SK-N-MC (cell line): ENCODE measurements at places on chromosomes 6 and 20.
A peak's percentile ranks its signal among the peaks of the same experiment; 100 is the strongest.

- no peak for DNase-seq
Observed at GRCh38 chr20:24797745-24798655, 151.1 kb upstream of the CST7 start.

DNA sequence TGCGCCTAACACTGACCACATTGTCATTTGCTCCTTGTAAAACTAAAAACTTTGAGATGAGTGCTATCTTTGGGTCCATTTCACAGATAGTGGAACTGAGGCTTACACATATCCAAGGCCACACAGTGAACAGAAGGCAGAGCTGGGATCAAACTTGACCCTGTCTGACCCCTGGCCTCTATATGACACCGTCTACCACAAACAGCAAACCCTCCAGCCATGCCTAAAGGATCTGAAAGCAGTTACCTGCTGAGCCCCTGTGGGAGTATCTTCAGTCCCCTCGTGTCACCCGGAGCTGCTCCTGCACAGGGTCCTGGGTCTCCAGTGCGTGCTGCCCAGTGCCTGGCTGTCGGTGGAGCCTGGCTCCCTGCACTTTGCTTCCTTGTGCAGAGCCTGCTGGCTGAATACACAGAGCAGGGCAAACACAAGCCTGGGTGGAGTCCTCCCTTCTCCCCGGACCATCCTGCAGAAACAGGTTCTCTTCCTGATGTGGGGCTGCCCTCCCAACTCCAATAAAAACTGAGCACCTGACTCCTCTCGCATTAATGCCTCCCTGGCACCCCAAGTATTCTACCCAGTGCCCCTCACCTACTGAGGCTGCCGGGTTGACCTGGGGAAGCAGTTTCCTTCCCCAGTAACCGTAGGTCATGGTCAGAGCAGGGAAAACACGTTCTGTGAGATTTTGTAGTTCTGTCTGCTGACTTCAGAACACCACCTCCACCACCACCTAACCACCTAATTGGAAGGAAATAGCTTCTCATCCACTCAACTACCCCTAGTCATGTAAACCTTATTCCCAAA, at the start of gene BCAS1:
TSS of gene BCAS1 (minus strand) at position 408 of the 801 bp plus-strand sequence. CDS start 11,876 bp downstream, outside the sequence.
- no peak for DNase-seq

GRCh38 chr6:132063738-132064137, 112.6 kb upstream of the CCN2 start:
- DNase-seq = no peak

DNA sequence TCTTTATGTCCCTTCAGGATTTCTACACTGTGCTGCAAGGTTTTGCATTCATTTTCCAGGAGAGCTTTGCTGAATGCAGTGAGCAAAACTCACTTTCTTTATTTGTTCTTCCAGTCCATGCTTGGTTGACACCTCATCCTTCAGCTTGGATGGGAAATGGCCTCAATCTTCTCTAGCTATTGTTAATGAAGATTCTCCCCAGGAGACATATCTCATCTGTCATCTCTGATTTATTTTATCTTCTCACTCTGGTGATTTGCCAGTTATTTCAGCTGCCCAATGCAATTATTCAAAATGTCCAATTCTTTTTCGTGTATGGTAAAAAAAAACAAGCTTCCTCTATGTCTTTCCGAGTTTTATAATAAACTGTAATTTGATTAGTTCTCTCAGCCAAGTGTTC, 77.9 kb upstream of the PAK5 start:
- DNase-seq = no peak

- DNase-seq = no peak
Observed at GRCh38 chr6:13124131-13124530, 204.2 kb downstream of the TBC1D7 start.

DNA sequence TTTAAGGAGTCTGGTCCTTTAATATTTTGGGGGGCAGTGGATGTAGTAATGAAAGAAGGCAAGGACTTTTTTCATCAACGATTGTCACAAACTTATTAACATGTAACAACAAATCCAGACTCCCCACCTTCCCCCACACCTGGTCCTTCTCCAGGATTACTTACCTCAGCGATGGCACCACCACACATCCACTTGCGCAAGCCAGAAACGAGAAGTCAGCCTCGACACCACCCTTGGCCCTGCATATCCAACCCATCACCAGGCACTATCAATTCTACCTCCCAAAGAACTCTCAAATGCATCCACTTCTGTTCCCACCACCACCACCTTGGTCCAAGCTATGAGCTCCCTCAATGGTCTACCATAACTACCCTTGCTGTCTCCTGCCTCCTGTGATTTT, 6.6 kb downstream of the EZR start:
- no peak for DNase-seq

- no peak for DNase-seq
Observed at GRCh38 chr6:169575365-169575764, 126.5 kb downstream of the WDR27 start.

DNA sequence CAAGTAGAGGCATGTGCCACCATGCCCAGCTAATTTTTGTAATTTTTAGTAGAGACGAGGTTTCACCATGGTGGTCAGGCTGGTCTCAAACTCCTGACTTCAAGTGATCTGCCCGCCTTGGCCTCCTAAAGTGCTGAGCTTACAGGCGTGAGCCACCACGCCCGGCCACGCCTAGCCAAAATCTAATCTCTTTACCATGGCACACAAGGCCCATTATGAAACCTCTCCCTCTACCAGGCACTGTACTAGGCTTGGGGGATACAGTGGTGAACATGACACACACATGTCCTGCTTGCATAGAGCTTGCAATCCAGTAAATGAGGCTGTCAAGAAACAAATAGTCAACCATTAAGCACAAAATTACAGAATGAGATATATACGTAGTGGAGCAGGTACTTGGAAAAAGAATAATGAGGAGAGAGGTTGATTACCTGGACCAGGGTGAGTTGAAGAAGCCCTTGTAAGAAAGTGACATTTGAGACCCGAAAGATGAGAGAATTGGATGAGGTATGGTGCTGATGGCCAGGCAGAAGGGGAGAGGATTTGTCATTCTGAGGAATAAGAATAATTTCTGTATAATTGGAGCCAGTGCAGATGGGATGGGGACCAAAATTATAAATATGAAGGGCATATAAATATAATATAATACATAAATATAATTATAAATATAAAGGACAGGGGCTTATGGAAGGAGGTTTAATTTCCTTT, 1.2 kb upstream of the CTNNBL1 start:
- DNase-seq = no peak

DNA sequence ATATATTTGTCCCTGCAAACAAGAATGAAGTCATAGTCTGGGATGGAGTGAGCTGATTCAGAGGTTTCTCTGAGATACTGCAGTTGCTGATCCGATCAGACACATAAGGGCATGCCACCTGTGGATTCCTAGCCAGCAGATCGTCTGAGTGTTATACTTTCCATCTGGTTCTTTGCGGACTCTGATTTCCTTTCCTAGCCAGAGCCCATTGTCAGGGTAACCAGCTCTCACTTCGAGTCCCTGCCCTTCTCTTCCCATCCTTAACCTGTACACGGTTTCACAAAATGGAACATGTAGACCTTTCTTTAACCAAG, 100.9 kb downstream of the TMEM200A start:
- no peak for DNase-seq

- DNase-seq = peak; percentile 20
Observed at GRCh38 chr6:9250852-9251251, 815.5 kb upstream of the SLC35B3 start.

GRCh38 chr6:33762713-33763112, 16.0 kb upstream of the IP6K3 start:
- no peak for DNase-seq

DNA sequence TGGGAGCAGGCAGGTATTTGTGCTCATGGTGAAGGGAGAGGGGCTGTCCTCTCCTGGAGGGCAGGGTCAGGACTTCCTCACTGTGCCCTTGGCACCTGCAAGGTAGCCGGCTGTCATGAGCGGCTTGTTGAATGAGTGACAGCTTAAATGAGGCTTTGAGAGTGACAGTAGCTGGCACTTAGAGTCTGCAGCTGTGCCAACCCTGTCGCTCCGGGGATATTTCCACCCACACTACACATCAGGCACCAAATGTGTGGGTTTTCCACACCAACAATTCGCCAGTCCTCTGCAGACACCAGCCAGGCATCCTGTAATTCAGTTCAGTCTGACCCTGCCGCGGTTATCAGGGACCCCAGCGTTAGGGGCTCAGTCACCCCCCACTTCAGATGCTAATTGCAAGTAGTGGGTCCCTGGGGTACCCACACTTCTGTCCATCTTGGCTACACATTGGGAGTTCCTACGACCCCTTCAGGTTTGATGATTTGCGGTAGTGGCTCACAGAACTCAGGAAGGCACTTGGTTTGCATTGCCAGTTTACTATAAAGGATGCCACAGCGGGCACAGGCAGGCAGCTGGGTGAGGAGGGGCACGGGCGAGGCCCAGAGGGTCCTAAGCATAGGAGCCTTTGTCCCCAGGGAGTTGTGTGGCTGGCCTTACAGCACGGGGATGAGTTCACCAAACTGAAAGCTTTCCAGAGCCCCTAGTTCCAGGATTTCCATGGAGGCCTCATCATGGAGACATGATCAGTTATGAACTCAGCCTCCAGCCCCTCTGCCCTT, 9.1 kb downstream of the MTG2 start:
- DNase-seq = no peak

- no peak for DNase-seq
Observed at GRCh38 chr20:273884-274283, 16.4 kb downstream of the DEFB132 start.

DNA sequence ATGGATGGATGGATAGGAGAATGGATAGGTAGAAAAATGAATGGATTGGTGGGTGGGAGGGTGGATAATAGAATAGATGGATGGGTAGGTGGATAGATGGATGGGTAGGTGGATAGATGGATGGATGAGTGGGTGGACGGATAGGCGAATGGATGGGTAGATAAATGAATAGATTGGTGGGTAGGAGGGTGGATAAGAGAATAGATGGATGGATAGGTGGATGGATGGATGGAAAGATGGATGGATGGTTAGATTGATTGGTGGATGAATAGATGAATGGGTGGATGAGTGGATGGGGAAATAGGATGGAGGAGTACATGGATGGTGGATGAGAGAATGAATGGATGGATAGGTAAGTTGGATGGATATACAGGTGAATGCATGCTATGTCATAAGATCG, 110.5 kb downstream of the CEBPB start:
- DNase-seq = no peak

DNA sequence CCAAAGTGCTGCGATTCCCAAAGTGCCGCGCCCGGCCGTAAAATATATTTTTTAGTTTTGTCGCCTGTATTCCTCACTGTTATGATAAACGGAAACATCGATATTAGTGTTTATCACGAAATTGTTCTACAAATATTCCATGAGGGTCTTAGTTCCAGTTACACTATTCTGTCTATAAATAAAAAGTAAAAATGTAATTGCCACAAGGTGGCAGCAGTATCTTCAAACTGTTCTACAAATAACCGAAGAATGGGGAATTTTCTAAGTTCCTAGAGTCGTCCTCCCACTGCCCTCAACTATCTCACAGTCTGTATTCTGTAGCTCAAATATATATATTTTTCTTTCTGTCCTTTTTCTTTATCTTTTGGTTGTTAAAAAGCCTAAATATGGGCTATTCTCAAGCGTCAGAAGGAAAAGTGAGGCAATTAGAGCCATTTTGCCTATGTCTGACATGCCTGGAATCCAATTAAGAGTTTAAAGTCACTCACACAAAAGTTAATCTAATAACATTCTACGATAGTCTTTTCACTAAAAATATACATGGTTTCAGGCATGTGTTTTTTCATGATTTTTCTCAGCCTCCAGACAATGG, 14.2 kb upstream of the FAM162B start:
- DNase-seq = peak; percentile 48

DNA sequence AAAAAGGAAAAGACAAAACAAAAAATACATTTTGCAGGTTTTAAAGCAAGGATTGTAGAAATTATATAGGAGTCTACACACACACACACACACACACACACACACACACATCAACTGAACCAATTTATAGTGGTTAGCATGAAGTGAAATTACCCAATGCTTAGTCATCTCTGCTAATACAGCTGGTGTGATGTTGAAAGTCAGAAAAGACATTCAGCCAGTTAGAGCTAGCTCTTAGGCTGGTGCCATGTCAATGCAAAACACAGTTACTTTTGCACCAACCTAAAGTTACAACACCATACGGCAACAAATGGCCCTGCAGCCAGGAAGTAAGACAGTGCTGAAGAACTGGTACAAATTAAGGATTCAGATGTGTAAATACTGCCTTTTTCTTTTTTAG, 15.2 kb downstream of the FAM210B start:
- DNase-seq = no peak

DNA sequence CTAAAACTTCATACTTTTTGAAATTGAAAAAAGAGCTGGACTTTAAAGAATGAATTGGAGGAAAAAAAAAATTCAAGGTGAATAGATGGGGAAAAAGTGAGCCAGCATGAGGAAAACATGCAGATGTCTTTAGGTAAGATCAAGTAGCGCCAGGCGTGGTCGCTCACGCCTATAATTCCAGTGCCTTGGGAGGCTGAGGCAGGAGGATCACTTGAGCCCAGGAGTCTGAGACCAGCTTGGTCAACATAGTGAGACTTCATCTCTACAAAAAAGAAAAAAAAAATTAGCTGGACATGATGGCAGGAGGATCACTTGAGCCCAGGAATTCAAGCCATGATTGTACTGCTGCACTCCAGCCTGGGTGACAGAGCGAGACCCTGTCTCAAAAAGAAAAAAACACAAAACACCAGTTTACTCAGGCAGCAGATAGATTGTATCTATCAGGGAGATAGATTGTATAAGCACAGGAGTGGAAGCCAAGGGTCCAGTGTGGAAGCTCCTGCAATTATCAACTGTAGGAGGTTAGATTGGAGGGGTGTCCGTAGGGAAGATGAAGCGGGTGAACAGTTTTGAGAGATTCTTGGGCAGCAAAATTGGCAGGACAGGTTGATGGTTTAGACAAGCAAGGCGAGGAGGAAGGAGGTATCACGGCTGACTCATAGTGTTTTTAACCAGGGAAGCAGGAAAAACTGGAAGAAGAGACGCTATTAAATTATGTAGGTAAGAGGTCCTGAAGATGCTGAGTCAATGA, 97.6 kb upstream of the ZNF217 start:
- no peak for DNase-seq

GRCh38 chr6:27565839-27566779, 93.2 kb upstream of the ZNF184 start:
- DNase-seq = no peak

- DNase-seq = no peak
Observed at GRCh38 chr6:24858177-24858653, 59.5 kb upstream of the ARMH2 start.

- no peak for DNase-seq
Observed at GRCh38 chr20:44495802-44496481, 20.3 kb downstream of the TTPAL start.

DNA sequence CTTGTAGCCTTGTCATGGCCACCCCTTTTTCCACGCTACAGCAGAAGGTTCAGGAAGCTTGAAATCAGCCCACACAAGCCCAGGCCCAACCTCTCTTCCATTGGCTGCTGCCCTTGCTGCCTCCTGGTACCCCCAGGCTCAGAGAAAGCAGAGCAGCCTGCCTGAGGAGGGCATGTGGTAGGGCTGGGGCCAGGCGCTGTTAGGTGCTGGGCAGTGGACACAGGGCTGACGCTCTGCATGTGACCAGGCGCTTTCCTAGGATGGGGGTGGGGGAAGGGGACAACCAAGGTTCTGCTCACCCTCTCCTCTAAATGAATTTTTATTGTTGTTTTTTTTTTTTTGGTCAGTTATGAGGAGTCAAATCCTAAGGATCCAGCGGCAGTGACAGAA, 36.3 kb upstream of the ID1 start:
- no peak for DNase-seq
